ENCODE measurements at places on chromosomes 1 and 21.

DNA sequence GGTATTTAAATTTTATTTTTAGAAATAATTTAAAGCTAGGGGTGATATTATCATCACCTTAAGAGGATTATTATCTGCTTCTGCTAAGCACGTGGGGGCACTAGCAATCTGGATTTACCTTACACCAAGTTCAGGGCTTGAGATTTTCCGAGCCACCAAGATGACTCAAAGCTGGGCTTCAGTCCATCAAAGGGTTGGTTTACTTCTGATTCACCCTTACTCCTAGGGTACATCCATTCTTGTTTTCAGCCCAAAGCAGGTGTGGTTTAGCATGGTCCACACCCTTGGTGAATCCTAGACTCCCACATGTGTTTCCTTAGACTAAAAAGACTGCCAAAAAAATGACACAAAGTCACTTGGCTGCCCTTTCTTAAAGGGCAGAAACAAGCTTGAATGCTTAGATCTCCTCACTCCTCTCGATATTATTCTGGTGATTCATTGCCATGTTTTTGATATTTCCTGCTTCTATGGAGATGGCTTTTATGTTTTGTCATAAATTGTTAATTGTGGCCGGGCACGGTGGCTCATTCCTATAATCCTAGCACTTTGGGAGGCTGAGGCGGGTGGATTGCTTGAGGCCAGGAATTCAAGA, 9.8 kb upstream of the PRSS38 start:
- no peak for DNase-seq

GRCh38 chr1:13583595-13583965, at the start of gene PDPN:
Gene PDPN, plus strand, starts transcription at chr1:13583832. Its CDS starts 202 bp downstream, at chr1:13584034.
- no peak for DNase-seq

DNA sequence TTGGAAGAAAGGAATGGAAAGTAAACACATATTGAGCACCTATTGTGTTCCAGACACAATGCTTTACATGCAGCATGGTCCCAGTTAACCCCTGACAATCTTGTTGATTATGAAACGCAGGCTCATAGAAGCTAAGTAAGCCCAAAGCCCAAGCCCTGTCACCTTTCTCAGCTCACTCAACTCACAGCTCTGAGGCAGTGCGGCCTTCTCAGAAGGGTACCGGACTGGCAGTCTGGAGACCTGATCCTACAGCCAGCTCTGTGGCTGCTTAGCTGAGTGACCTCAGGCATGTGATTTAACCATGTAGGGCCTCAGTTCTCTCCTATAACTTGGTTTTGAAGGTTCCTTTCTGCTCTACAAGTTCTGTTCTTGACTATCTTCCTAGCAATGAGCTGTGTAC, 464 bp upstream of the RNASEL start:
- no peak for DNase-seq

DNA sequence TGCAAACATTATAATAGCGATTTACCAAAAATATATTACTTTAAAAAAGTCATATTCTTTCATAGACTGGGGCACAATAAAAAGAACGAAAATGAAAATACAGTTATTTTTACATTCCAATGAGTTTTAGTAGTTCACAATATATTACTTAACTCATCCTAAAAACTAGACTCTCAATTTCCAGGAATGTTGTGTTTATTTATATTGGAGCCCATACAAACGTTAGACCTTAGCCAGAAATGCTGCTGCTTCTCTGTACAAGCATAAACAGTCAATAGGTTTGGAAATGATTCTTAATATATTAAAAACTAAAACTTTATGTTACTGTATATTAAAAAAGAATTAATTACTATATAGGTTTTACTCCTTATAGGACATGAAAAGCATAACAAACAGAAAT, 302.3 kb downstream of the BRINP3 start:
- DNase-seq, result no peak

DNA sequence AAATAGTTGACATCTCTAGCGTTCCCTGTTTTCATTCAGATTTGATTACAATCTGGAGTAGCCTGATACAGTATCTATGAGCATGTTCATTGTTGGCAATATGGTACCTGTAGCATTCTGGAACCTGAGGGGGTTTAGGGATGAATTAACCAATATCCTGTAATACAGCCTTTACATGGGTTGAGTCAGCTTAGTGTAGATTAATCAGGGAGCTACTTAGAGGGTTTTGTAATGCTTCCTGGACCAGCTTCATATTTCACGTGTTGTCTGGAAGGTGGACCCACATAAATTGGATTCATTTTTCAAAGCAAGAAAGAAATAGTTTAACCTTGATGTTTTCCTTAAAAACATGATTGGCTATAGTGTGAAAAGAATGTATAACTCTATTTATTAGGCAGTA, 3.6 kb downstream of the OTUD3 start:
- no peak for DNase-seq

GRCh38 chr1:66339944-66340343, 194.0 kb upstream of the SGIP1 start:
- no peak for DNase-seq

- no peak for DNase-seq
These were observed 1.6 kb upstream of the METTL25B start for GRCh38 chr1:156726549-156727226.

DNA sequence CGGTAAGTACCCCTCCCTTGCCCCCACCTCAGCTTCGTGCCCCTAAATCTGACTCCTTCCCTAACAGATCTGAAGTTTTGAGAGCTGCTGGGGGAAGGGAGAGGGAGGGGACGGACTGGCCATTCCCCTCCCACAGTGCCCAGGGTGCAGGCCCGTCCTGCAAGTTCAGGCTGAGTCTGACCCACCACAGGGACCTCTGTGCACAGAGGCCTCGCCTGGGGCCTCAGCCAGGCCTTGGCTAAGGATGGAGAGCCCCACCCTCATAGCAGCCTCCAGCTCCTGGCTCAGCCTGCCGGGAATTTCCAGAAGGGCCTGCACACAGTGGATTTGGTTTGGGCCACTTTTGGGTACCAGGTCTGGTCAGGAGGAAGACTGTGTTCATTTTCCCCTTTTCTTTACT, 31.2 kb upstream of the TNFRSF1B start:
- DNase-seq, result no peak

DNA sequence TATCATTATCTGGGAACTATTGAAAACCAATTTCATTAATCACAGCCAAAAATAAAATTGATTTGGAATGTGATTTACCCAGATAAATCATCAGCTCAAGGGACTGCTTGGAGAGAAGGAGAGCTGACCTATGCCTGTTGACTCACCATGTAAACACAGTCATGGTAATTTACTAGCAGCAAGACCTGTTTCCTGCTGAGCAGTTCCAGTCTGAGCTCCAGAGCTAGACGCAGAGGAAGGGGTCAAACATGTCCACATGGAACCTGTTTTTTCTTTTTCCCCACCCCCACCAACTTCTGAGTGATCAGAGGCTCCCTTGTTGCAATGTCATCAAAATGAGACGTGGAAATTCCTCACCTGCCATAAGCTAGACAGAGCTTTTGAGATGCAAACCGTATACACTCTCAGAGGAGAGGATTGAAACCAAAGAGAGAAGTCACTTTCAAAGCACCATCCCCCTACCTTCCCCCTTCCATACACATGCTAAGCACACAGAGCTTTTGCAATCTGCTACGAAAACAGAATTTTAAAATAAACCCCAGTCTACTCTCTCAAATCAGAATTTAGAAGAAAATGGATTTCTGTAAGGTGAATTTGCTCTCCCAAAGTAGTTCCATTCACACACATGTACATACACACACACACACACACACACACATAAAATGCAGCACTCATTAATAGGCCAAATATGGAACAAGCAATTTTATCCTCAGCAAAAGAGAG, 55.9 kb upstream of the PTGFRN start:
- DNase-seq, result no peak

- no peak for DNase-seq
These were observed 71.2 kb downstream of the GPR161 start for GRCh38 chr1:168065506-168065905.

GRCh38 chr21:32951041-32951440, 74.7 kb upstream of the OLIG2 start:
- no peak for DNase-seq

DNA sequence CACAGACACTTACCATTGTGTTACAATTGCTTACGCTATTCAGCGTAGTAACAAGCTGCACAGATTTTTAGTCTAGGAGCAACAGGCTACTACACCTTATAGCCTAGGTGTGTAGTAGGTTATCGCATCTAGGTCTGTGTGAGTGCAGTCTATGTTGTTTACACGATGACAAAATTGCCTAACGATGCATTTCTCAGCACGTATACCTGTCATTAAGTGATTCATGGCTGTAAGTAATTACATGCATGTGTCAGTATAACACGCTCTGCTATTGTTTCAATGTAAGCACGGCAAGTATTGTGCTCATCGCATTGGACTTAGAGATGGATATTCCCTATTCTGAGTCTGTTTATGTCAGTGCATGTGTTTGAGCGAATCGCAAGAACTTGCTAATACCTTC, 15.7 kb upstream of the ZBTB18 start:
- DNase-seq, result no peak

DNA sequence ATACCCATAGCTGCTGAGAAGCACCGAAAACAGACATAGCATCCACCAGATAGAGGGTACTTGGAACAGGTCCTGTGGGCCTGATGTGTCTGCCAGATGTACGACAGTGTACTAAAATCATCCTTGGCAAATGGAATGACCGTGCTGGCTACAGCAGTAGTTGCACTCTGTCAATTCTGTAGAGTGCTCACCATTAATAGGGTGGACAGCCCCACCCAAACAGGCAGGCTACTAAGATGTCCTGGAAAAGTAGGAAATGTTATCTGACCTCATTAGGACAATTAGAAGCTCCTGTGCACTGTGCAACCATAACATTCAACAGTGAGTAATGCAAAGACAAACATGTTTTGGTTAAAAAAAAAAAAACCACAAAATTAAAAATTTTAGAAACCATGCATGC, 106.2 kb downstream of the PTPN14 start:
- no peak for DNase-seq

GRCh38 chr1:58409890-58410289, 136.6 kb downstream of the OMA1 start:
- no peak for DNase-seq

- peak; percentile 21 for DNase-seq
These were observed 36.1 kb downstream of the CLSTN1 start for GRCh38 chr1:9787702-9788101.

DNA sequence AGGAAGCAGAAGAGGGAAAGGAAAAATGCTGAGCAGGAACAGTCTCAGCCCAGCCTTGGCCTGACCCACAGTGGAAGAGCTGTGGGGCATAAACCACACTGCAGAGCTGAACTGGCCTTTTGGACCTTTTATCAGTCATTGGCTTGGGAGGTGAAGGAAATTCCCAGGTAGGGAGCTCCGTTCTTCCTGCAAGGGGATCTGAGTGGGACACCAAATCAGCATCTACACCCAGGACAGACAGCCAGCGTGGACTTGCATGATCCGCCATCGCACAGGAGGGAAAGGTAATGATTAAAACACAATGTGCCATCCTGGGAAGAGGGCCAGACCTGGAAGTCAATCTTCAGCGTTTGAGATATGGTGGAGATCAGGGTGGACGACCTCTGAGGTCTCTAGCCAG, 1.2 kb upstream of the MTFR1L start:
- no peak for DNase-seq

DNA sequence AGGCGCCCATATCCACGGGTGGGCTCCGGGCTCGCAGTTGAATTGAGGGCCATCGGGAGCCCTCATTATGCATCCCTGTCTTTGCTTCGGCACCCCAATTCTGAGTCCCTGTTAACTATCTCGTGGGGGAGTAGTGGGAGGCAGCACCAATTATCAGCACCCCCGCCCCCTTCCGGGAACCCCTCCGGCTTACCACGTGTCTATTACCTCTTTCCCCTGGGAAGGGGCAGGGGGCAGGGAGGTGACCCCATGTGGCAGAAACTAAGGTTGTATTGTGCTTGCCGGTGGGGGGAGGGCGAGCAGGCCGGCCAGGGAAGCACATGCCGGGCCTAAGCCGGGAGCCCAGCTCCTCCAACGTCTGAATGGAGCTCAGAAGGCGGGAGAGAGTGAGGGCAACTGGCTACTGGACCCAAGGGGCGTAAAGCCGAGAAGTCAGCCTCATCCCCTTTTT, 1.0 kb downstream of the LIN28A start:
- DNase-seq, result no peak

GRCh38 chr1:77655431-77655974, 27.0 kb downstream of the ZZZ3 start:
- no peak for DNase-seq

DNA sequence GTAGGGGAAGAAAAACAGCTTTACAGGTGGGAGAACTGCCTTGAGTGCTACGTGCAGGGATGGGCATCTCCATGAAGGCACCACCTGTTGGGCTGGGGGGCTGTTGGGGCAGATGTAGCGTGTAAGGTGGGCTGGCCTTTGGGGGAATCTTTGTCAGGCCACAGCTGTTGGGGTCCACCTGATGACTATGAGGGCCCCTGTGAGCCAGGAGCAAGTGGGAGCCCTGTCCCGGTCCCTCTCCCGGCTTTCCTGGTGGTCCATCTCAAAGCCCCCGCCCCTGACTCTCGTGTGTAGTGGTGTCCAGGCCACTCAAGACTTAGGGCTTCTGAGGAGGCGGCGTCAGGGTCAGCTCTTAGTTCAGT, 13.5 kb downstream of the SLC37A1 start:
- no peak for DNase-seq

DNA sequence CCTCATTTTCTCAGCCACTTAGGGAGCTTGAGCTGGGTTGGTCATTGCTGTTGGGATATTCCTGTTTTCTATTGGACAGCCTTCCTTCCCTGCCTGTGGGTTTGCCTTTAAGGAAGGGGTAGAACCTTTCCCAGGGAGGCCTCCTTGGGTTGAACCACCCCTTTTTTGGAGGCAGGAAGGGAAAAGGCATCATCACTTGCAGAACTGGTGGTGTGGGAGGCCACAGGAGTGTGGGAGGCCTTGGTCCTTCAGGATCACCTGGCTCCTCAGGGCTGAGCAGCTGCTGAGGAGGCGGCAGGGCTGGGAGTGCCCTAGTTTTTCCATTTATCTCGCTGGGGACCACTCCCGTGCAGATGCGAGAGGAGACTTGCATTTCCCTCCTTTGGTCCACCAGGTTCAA, 667 bp upstream of the CYB561D1 start:
- no peak for DNase-seq

- DNase-seq, result no peak
These were observed 1.4 kb upstream of the PAFAH2 start for GRCh38 chr1:25999041-25999800.

- DNase-seq, result peak; percentile 56
These were observed 482.4 kb downstream of the NPHP4 start for GRCh38 chr1:5509664-5510452.

- no peak for DNase-seq
These were observed 74.7 kb downstream of the NTPCR start for GRCh38 chr1:233025157-233025556.

- DNase-seq, result peak; percentile 22
These were observed 5.8 kb downstream of the TTC13 start for GRCh38 chr1:230972855-230973271.

GRCh38 chr1:225447650-225448089, 19.8 kb upstream of the LBR start:
- DNase-seq, result no peak

- no peak for DNase-seq
These were observed 295.0 kb downstream of the OMA1 start for GRCh38 chr1:58251430-58252073.

- DNase-seq, result peak; percentile 1
These were observed 460.6 kb downstream of the DSCAM start for GRCh38 chr21:40386294-40386911.

GRCh38 chr1:46489169-46489637, 433 bp upstream of the DMBX1 start:
- DNase-seq, result peak; percentile 10

- no peak for DNase-seq
These were observed 1.7 kb downstream of the PDE9A start for GRCh38 chr21:42654913-42655795.

- DNase-seq, result no peak
These were observed 102.0 kb downstream of the PTPN14 start for GRCh38 chr1:214449371-214449770.
